AG09309 (cell line): ENCODE measurements at places on chromosomes 16 and 17.

DNA sequence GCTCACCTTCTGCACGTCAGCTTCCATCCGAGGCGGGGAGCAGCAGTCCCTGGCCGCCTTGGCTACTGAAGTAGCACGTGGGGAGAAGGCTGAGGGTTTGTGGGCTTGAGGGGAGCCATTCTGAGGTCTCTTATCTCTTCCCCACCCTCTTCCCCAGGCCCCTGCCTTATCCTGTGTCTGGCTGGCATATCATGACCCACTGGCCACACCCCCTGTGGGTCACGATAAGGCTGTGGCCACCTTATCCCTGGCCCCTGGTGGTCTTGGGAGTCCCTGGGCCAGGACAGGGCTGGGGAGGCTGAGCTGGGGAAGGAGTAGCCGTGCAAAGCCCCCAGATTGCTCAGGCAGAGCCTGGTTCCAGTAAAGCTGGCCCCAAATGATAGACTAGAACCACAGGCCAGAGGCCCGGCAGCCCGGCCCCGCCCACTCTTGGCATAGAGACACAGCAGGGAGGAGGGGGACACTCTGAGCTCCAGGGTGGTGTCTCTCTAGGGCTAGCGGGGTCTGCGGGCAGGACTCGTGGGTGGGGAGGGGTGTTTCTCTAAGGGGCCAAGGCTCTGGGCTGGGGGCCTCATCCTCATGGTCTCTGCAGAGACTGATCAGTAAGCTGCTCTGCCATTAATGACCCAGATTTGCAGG is 7.6 kb downstream of the SPNS2 start:
- no peak for DNase-seq

GRCh38 chr16:4676831-4677230 is 16.5 kb upstream of the NUDT16L1 start:
- DNase-seq: no peak

DNA sequence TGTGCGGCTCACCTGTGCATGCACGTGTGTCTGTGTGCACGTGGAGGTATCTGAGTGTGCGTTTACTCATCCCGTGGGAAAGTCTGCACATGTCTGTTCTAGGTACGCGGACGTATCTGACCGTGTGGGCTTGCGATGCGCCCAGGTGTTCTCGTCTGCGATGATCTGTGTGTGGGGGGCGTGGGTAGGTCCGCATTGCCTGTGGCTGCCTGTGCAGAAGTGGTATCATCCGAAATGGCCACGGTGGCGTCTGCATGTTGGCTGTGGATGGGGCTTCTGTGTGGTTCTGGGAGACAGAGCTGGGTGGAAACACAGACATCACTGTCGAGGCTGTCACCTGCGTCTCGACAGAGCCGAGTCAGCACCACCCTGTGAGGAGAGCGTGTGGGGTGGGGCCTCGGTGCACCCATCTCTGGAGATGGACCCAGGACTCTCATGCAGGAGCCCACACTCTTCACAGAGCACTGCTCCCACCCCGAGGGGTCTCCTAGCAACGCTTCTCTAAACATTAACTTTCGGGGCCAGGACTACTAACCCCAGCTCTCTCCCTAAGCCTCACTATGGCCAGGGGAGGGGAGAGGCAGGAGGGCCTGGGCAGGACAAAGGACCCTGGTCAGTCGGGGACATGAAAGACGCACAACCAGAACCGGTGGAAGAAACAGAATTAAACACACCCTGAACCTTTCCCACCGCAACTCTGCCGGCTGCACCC is 8.4 kb downstream of the DPEP1 start:
- no peak for DNase-seq

GRCh38 chr16:23072084-23072599 is 77.1 kb downstream of the USP31 start:
- DNase-seq: peak; percentile 33

DNA sequence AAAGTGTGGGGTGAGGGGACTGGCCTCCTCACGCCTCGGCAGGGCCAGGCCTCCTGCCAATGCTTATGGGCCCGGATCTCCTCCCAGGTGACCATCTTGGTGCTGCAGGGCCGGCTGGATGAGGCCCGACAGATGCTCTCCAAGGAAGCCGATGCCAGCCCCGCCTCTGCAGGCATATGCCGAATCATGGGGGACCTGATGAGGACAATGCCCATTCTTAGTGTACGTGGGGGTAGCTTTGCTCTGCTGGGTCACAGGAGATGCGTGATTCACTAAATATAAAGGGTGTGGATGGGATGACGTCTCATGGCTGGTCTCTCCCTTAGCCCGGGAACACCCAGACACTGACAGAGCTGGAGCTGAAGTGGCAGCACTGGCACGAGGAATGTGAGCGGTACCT is 19.5 kb downstream of the NUP85 start:
- no peak for DNase-seq

DNA sequence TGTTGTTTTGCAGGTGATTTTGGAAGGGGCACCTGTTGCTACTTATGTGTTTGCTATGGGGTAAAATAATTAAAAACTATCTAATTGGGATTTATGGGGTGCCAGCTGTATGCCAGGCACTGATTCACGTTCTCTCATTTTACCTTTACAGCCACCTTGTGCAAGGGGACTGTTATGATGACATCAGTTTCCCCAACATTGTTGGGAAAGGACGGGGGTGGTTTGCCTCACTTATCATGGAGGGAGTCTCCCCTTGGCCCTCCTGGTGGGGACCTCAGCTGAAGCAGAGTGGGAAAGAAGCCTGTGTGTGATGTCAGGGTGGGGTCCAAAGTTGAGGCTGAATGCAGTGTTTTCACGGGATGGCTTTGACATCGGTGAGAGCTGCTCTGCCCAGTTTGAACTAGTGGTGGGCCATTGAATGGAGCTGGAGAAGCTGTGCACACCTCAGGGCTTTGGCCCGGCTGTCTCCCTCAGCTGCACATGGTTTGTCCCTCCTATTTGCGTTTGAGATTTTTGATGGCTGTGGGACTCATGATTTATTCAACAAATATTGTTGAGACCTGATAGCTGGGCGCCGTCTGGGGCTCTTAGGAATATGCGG is 36.1 kb downstream of the CMIP start:
- no peak for DNase-seq

- no peak for DNase-seq
Observed at GRCh38 chr16:78510496-78510895, 411.0 kb downstream of the WWOX start.

DNA sequence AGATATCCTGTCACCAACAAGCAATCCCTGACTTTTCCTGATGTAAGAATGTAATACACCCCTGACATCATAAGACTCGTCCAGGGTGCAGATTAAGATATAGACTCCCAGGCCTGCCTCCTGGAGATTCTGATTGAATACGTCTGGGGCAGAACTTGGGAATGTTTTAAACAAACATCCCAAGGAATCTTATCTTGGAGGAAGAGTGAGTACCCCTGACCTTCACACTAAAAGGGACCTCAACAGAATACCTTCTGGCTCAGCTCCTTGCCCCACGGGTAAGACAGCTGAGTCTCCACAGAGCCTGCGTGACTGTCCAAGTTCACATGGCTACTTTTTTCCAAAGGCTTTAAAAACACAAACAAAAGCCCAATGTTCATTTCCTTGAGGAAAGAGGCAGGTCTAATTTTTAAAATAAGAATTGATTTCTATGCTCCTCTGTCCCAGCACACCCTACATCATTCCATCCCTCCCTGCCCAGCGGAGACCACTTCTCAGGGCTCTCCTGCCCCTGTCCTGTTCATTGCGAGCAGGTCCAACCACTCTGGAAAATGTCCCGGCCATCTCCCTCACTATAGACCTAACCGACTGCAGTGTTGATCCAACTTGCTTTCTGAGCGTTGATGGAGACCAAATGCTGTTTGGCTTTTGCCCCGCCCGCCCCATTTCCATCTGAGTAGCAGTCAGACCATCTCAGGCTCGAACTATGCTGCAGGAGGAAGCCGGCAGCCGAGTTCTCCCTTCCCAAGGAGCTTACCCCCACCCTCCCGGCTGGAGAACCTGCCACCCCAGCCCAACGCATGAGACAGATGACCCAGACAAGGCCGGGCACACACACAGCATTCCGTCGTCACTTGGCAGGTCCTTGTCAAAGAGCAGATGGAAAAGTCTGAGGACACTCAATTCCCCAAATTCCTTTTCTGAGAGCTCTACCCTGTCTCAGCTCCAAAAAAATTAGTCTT is 44.1 kb upstream of the MYH10 start:
- no peak for DNase-seq

- DNase-seq: no peak
Observed at GRCh38 chr17:79985361-79985942, 50.2 kb downstream of the TBC1D16 start.
